ENCODE measurements at places on chromosomes 2 and 18.

DNA sequence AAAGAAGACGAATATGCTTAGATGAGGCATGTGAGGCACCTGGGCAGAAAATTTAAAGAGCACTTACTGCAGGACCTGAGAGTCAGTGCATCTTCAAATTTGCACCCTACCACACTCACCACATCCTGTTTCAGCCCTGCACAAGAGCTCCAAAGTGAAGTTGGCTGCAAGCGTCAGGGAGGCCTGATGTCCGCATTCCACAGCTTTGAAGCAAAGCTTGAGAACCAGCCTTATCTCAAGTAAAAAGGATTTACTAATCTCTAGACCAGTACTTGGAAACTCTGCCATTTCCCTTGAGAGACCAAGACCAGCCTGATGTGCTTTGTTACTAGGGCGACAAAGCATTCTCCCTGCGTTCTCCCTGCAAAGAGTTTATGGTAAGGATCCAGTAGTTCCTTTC lies 3.4 kb upstream of the ASNSD1 start:
- no peak for DNase-seq

- no peak for DNase-seq
Observed at GRCh38 chr2:226909126-226909525, 73.3 kb downstream of the RHBDD1 start.

DNA sequence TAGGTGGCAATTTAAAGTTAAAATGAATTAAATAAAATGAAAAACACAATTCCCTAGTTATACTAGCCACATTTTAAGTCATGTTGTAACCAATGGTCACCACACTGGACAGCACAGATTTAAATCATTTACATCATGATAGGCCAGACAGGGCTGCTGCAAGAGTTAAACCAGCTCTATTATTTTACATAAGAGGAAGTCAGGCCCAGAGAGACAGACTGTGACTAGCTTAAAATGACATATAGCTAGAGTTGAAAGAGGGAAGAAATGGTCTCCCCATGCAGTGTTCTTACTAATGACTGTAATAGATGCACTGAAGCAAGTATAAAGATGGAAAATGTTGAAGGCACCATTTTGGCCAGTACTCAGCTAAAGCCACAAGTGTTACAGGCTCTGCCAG lies 69.6 kb downstream of the SLC66A3 start:
- DNase-seq, result no peak

DNA sequence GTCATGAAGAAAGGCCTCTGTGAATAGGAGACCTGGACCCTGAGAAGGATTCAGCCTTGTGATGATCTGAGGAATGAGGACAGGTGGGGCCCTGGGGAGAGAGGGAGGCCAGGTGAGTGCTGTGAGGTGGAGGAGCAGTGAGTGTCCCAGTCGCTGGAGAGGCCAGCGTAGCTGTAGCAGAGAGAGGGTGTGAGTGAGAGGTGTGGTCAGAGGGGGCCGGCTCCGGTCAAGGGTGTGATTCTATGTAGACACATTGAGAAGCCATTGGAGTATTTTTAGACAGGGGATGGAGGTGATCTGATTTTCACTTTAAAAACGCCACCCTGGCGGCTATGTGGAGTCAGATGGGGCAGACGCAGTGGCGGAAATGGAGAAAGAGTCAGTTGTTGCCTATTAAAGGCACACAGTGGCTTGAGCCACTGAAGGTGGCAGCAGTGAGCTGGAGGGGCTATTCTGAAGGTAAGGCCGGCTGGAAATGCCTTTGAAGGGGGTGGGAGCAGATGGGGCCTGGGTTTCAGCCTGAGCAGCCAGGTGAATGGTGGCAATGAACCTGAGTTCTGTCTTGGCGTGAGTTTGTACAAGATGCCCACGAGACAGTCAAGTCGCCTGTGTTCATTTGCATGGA lies 55.6 kb downstream of the GREB1 start:
- DNase-seq, result no peak

DNA sequence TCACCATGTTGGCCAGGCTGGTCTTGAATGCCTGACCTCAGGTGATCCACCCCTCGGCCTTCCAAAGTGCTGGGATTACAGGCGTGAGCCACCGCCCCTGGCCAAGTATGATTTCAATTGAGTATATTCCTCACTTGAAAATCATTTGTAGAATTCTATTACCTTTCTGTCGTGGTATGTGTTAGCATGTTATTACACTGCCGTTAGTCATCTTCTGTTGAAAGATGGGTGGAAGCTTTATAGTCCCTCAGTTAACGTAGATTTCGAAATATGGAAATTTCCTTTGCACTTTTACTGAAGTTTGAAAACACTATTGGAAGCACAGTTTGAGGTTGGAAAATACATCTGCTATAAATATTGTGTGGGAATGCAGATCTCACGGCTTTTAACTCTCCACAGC lies 14.7 kb downstream of the NIFK start:
- no peak for DNase-seq

- DNase-seq, result no peak
Observed at GRCh38 chr2:57891086-57891712, 155.4 kb upstream of the VRK2 start.

DNA sequence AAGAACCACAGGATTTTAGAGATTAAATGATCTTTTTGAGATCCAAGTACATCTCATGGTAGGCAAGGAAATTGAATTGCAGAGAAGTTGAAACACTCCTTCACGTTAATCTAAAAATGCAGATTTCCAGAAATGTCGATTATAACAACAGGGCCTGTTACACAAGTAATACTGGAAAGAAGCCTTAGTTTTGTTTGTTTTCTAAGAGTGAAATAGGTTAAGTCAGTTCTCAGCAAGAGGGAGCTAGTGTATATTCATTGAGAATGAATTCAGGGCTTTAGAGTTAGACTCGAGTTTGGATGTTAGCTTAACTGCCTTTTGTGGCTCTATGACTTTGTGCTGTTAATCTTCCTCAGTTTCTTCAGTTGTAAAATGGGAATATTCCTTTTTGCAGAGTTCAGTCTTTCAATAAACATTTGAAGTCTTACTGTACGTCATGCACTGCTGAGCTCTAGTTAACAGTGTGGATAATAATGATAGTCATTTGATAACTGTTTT lies 926 bp downstream of the NDUFV2 start:
- DNase-seq, result no peak

DNA sequence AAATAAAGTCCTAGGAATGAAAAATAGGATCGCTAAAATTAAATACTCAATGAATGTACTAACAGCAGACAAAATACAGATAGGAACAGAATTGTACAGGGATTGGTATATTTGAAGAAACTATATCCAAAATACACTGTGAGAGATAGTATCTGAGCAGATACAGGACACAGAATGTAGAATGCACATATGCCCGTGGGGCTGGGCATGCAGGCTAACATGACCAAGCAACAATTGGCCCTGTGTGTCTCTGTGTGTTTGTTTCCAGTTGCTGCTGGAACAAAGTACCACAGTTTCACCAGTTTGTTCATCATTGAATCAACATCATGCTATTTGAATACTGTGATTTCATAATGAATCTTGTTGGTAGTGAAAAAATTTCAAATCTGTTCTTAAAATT lies 127.6 kb downstream of the PMAIP1 start:
- no peak for DNase-seq

All from forelimb muscle (tissue), 1 donor.